Heart right ventricle (tissue), 16 donors: ENCODE measurements at places on chromosomes 13 and 19.

DNA sequence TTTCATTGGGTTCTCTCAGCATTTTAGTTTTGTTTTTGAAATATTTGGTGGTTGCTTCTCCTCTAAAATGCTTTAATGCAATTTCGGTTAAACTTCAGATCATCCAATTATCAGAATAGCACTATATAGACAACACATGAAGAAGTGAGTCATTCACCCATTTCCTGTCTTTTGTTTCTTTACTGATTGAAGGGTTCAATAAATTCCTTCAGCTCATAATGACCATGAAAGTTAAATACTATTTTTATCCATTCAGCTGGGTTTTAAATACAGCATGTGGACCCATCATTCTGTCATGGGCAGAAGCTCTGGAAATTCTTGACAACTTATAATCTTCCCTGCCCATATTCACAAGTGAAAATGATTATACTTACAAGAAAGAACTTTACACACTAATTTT, 187.2 kb downstream of the ITGBL1 start:
- DNase-seq, result no peak

DNA sequence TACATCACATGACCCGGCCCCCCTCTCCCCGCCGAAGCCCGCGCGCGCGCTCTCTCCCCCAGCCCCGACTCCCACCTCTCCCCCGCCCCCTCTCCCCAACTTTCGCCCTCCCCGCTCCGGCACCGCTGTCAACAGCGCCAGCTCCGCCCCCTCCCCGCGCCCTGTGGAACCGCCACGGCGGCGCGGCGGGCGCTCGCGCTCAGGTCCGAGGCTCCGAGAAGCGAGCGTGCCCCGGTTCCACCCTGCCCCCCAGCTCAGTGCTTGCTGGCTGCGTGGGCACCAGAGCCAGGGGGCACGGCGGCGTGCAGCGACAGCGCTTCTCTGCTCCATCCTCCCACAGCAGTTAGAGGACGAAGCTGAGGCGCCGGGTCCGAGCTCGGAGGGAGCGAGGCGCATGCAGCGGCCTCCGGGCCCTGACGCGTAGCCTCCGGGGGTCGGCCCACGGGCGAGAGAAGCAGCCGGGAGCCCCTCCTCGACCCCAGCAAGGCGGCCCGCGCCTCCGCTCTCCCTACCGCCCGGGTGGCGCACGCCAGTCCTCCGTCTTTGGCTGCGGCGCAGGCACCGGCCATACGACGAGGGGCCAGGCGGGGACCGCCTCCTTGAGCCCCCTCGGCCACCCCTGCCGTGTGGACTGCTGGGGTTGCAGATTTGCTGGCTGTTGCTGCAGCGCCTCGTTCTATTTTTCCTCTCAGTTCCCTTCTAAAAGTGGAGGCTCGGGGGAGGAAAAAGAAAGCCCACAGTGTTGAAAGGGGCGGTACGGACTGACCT, 109.5 kb downstream of the KCNRG start:
- DNase-seq, result peak; percentile 54

GRCh38 chr19:46980761-46981160, 38.9 kb upstream of the NPAS1 start:
- DNase-seq, result no peak

DNA sequence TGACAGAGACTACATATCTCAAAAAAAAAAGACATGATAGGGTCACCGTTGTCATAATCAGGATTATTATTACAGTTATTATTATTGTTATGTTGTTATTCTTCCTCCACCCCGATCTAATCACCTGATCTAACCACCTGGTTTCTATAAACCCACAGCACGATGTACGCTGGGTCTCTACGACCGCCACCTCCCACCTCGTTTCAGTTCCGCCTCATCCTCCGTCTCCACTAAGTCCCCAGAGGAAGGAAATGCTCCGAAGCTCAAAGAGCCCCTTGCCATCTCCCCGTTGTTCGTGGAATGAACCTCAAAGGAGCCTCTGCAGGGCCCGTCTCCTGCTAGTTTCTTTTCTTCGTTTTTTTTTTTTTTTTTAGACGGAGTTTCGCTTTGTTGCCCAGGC, 15.9 kb upstream of the MEIS3 start:
- DNase-seq, result no peak
